ENCODE measurements at places on chromosomes 1 and 21.

GRCh38 chr1:110390692-110391245 is at the start of gene SLC16A4:
Gene SLC16A4, minus strand, starts transcription at chr1:110391026. Its CDS starts 1,703 bp downstream, at chr1:110389323.
- no peak for DNase-seq

DNA sequence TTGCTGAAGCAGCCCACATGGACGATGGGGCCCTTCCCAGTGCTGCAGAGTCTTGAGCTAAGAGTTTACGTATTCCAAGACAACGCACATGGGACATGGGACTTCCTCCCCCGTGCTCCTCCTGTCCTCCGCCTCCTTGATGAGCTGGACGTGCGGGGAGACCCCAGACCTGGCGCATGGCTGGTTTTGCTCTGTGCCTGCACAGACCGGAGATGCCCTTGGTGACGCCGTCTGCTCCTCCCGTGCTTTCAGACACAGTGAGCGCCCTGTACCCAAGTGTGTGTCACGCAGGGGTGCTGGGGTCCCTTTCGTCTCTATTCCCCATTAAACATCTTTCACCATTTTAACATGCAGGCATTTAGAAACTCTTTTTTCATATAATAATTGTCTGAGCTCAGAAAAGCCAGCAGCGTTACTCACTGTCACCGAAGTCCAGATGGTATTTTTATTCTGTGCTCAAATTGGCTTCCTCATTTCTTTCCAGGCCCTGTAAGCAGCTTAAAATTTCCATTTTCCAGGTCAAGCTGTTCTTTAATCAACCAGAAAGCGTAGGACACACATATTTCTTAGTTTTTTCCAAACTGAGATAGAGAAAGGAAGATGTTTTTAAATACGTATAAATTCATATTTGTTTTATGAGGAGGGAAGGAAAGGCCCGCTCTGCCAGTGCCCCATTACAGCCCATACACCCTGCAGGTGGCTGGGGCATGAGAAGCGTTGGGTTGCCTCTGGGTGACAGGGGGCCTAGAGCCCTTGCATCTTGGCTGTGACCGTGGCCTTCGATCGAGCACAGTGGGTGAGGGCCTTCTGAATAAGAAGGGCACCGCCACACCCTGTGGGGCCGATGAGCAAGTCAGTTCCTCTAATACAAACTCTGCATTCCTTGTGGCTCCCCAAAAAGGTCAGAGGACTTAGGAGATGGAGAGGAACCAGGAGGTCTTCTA is 17.9 kb upstream of the ZBTB21 start:
- DNase-seq: no peak

GRCh38 chr1:115173151-115173550 is 83.8 kb upstream of the TSPAN2 start:
- DNase-seq: no peak

- DNase-seq: no peak
These were observed 62.6 kb upstream of the MACF1 start for GRCh38 chr1:39141925-39142324.

GRCh38 chr1:168498159-168498631 is 45.6 kb downstream of the XCL2 start:
- no peak for DNase-seq

- peak; percentile 81 for DNase-seq
These were observed 101.5 kb upstream of the RUNX3 start for GRCh38 chr1:25031601-25031965.

GRCh38 chr1:211579440-211580302 is 710 bp upstream of the SLC30A1 start:
- DNase-seq: no peak

DNA sequence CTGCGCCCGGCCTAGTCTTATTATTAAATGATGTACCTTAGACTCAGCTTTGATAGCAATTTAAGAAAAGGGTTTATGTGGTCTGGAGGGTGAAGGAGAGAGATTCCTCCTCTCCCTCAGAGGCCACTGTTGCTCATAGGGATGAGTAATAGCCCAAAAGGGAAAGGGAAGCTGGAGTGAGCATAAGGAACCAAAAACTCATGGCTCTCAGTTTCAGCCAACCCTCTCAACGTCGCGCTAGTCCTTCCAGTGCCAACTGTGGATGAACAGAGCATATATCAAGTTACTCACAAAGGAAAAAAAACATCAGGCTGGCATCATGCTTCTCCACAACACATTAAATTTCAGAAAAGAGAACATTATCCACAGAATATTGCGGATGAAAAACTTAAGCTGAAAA is 8.3 kb upstream of the GPR89B start:
- DNase-seq: no peak

DNA sequence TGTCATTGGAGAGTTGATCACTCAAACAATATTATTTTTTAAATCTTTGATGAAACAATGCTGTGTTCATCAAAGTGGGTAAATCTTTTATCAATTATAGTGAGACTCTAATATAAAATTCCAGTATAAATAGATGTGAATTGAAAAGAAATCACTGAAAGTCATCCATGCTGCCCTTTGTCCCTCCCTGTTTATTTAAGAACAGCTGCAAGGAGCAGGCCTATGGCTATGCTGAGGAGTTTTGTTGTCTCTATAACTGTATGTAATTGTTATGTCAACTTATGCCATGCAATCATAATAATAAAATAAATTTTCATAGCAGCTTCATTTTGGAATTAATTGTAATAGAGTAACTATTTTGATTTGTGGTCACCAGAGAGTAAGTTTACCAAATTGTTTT is 1272.4 kb upstream of the ADGRL4 start:
- DNase-seq: no peak

- DNase-seq: no peak
These were observed 2.3 kb upstream of the OR2C3 start for GRCh38 chr1:247538561-247538960.

- no peak for DNase-seq
These were observed 23.9 kb downstream of the NDUFS5 start for GRCh38 chr1:39050001-39050400.

DNA sequence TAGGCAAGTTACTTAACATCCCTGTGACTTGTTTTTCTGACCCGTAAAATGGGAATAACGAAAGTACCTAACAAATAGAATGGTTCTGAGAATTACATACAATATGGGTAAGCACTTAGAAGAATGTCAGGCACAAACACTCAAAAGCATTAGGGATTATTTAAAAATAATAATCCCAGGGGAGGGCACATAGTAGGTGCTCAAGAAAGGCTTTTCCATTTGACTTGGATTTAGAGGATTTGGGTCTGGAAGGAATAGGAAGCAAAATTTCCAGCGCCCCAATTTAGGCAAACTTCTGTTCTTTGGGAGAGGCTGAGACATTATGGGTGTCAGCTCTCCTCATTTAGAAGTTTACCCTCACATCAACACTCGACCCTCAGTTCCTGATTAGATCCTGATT is 115.5 kb downstream of the SYF2 start:
- no peak for DNase-seq

DNA sequence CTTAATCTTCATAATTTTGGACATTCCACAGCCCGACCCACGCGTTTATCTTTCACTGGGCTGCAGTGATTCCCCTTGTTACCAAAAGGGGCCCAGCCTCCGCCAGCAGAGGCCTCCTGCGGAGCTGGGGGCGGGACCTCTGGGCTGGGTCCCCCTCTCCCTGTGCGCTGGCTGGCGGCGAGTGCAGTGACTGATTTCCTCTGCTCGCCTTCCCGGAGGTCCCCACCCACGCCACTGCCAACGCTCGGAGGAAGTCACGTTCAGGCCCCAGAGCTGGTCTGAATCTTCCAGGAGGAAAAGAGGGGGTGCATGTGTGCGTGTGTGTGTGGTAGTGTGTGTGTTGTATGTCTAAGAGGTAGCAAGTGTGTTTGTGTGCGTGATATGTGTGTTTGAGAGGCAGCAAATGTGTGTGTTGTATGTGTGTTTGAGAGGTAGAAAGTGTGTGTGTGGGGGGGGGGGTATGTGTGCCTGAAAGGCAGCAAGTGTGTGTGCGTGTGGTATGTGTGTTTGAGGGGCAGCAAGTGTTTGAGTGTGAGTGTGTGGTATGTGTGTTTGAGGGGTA is 35.0 kb upstream of the JAK1 start:
- peak; percentile 89 for DNase-seq

DNA sequence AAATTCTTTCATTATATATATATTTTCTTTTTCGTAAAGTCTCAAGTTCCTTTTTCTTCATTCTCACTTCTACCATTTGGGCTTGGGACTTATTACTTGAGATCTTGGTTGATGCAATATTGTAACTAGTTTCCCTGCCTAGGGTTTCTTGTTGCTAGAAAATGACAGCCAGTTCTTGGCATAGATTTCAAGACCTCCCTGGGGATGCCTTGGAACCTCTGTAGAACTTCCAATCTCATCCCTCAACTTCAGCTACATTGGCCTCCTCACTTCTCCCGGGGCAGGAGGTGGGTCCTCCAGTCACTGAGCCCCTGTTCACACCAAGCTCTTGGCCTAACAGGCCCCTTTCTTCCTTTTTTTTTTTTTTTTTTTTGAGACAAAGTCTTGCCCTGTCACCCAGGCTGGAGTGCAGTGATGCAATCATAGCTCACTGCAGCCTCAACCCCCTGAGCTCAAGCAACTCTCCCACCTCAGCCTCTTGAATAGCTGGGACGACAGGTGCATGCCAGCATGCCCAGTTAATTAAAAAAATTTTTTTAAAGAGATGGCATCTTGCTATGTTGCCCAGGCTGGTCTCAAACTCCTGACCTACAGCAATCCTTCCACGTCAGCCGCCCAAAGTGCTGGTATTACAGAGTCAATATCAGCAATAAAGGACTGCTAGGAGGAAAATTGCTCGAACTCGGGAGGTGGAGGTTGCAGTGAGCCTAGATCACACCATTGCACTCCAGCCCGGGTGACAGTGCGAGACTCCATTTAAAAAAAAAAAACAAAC is 33.1 kb downstream of the MAP3K7CL start:
- DNase-seq: no peak

DNA sequence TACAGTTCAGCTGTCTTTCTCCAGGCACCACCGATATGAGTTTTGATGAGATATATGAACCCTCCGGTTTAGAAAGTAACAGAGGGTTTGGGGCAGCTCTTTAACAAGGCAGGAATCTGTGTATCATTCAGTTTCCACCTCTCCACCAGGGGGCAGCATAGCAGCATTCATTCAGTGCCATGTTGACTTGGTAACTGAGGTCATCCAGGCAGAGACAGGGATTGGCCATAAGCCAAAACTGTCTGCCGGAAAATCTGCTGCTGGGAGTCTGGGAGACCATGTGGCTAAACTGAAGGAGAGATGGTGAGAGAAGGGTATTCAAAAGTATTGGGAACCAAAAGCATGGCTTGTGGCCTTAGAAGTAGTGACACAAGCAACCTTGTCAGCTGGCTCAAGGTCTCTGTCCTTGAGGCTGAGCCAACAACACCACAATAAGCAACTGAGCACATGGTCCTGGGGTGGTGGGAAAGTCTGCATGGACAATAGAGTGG is 98.5 kb downstream of the LMX1A start:
- peak; percentile 67 for DNase-seq

DNA sequence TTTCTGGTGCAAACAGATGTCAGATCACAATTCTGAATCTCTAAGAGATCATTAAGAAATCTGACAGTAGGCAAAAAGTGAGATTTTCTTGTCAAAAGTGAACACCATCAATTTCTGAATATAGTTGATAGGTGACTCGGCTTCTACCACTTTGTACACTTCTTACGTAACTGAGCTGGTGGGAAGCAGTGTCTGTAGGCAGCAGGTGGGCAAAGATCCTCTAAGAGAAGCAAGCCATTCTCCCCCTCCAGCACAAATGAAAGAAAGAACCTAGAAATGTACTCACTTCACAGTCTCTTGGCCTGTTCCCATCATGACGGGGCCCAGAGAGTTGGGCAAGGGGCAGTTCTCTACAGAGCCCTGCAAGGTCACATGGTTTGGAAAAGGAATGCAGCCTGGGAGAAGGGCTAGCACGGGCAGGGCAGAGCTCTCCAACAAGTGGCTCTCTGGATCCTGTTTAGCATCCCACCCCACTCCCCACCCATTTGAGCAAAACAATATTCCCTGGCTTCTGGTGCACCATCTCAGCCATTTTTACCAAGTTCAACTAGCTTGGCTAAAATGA is 412.6 kb downstream of the LTN1 start:
- DNase-seq: no peak

GRCh38 chr1:206131037-206131436 is 13.8 kb upstream of the AVPR1B start:
- no peak for DNase-seq

GRCh38 chr21:18142655-18143054 is 102.0 kb upstream of the CHODL start:
- DNase-seq: no peak

GRCh38 chr1:54199765-54200518 is at the start of the genes CYB5RL and MRPL37:
Gene CYB5RL, minus strand, starts transcription at chr1:54200030. Its CDS starts 4,414 bp downstream, at chr1:54195616.
Gene MRPL37, plus strand, starts transcription at chr1:54200167. Its CDS starts 77 bp downstream, at chr1:54200244.
- DNase-seq: peak; percentile 93

GRCh38 chr1:115365738-115366137 is 27.7 kb upstream of the NGF start:
- no peak for DNase-seq

DNA sequence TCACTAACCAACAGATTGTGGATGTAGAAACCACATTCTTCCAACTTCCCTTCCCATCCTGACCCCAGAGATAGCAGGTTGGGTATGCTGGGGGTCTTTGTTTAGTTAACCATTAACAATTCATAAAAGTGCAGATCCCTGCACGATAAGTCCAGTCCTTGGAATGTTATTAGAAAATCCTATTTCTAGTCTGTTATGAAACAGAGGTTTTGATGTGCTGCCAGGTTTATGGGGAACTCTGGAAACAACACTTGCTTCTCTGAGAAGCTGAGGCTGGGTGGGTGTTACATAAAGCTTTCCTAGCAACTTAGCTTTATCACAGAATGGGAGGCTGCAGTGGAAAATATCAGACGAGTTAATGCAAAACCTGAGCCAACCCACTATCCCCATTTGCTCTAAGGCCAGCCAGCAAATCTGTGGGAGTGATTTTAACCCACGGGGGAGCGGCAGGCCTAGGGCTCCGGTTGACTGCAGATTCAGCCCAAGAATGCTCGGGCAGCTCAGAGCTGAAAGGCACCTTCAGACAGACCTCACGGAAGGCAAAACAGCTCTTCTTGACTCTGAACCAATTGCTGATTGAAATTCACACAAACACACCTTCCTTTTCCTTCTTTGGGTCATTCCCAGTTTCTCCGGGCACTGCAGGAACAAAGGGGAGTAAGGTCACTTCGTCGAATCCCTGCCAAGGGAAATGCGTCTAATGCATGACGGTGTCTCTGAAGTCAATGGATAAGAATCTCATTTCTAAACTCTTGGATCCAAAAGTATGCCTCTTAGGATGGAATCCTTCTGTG is 111.7 kb upstream of the IRF2BP2 start:
- no peak for DNase-seq

DNA sequence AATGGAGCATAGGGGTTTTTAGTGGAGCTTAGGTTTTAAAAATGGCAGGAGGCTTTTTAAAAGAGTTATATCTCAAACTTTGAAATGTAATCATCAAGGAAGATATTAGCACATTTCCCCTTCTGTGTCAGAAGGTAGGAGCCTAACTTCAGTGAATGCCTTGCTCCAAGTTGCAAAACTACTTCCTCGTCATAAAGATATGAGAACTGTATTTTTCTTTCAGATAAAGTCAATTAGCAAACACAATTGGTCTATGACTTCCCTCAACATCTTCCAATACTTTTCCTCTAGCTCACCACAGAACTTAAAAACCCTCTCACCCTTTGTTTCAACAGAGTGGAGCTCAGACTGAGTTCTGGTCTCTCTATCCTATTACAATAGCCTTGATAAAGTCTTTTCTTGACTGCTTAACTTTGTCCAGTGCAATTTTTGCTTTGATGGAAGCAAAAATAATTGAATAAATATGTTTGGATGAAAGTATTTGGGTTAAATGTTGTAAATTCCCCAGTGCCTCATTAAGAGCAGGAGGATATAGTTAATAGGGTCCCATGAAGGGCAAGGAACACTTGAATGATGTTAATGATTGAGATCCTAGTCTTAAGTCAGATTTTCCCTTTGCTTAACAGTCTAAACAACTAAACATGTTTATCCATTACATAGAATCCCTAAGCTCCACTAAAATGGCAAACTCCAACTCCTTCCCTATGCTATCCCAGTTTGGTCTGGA is 58.9 kb downstream of the TNFSF18 start:
- DNase-seq: no peak
